Effector memory CD8-positive, alpha-beta T cell (primary cell): ENCODE measurements at places on chromosomes 5 and 9.

GRCh38 chr9:127130661-127131538 lies 8.5 kb upstream of the ANGPTL2 start:
- H3K27ac ChIP-seq: no peak overlapping the region
- no peaks in the 10 kb centered on the region for H3K27me3 ChIP-seq

DNA sequence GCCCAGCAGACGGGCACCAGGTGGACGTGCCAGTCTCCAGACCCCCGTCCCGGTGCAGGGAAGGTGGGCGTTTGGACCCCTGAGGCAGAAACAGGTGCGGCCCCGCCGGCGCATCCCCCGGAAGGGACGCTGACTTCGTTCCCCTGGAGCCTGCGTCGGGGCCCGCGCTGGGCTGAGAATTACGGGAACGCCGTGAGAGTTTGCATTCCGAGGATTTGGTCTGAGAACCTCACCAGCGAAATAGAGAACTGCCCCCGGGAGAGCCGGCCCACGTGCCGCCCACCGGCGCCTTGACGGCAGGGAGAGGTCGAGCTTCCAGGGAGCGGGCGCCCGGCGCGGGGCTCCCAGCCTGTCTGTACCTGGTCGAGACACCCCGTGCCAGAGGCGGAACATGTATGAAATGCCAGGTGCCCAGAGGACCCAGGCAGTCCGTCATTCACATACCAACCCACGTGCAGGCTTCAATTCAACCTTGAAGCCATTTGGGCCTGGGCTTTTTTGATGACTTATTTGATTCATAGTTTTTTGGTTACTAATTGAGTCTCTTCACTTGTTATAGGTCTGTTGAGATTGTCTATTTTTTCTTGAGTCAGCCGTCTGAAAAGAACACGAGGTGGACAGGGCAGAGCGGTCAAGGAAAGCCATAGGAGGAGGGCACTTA lies 877 bp upstream of the CAMSAP1 start:
- no peak for DNase-seq
- H3K27ac ChIP-seq: no peak overlapping the region
- no peaks in the 10 kb centered on the region for H3K27me3 ChIP-seq
- peaks cover 54% of the 10 kb centered on the region for H3K4me1 ChIP-seq

- H3K27ac ChIP-seq: no peak overlapping the region
- no peaks in the 10 kb centered on the region for H3K36me3 ChIP-seq
- H3K27me3 ChIP-seq: no peaks in the 10 kb centered on the region
- DNase-seq: no peak
- H3K4me1 ChIP-seq: no peaks in the 10 kb centered on the region
- no peak overlapping the region for H3K4me3 ChIP-seq
Observed at GRCh38 chr9:26756881-26757280, 135.7 kb downstream of the CAAP1 start.

DNA sequence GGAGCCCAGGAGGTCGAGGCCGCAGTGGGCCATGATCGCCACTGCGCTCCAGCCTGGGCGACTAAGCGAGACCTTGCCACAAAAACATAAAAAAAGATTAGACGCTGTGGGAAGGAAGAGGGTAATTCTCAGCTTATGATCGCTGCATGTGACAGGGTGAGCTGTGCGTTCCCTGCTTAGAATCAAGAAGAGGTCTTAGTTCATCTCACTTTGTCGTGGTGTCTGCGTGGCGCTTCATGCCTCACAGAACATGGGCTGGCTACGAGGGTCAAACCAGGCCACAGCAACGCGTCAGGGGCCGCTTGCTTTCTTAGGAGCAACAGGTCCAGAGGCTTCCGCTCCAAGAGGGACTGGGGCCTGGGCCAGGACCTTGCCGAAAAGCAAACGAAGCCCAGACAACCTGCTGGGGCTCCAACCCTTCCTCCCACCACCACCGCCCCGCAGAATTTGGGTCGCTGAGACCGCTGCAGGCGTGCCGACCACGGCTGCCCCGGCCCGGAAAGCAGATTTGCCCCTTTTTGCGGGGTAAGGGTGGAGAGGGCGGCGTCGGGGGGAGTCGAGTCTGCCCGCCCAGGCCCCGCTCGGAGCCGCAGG lies 10.0 kb upstream of the GRIN1 start:
- peaks cover 24% of the 10 kb centered on the region for H3K4me1 ChIP-seq
- DNase-seq: no peak
- H3K4me3 ChIP-seq: peak overlapping the region; percentile 93
- H3K36me3 ChIP-seq: peaks cover 22% of the 10 kb centered on the region

GRCh38 chr5:167688341-167689130 lies 602.9 kb upstream of the WWC1 start:
- H3K36me3 ChIP-seq: no peaks in the 10 kb centered on the region
- DNase-seq: no peak
- no peaks in the 10 kb centered on the region for H3K27me3 ChIP-seq

GRCh38 chr9:11931109-11931508 lies 762.1 kb upstream of the TYRP1 start:
- no peak overlapping the region for H3K27ac ChIP-seq
- H3K36me3 ChIP-seq: peaks cover 3% of the 10 kb centered on the region
- no peak for DNase-seq
- H3K4me1 ChIP-seq: no peaks in the 10 kb centered on the region

- peaks cover 3% of the 10 kb centered on the region for H3K36me3 ChIP-seq
- H3K4me1 ChIP-seq: peaks cover 25% of the 10 kb centered on the region
- peak overlapping the region; percentile 52 for H3K4me3 ChIP-seq
- no peaks in the 10 kb centered on the region for H3K27me3 ChIP-seq
- H3K27ac ChIP-seq: peak overlapping the region; percentile 10
Observed at GRCh38 chr9:88322906-88323566, 65.2 kb upstream of the SPIN1 start.

GRCh38 chr9:13759551-13759950 lies 480.1 kb upstream of the MPDZ start:
- no peaks in the 10 kb centered on the region for H3K27me3 ChIP-seq
- H3K4me3 ChIP-seq: no peak overlapping the region
- no peak overlapping the region for H3K27ac ChIP-seq
- no peak for DNase-seq
- no peaks in the 10 kb centered on the region for H3K36me3 ChIP-seq

DNA sequence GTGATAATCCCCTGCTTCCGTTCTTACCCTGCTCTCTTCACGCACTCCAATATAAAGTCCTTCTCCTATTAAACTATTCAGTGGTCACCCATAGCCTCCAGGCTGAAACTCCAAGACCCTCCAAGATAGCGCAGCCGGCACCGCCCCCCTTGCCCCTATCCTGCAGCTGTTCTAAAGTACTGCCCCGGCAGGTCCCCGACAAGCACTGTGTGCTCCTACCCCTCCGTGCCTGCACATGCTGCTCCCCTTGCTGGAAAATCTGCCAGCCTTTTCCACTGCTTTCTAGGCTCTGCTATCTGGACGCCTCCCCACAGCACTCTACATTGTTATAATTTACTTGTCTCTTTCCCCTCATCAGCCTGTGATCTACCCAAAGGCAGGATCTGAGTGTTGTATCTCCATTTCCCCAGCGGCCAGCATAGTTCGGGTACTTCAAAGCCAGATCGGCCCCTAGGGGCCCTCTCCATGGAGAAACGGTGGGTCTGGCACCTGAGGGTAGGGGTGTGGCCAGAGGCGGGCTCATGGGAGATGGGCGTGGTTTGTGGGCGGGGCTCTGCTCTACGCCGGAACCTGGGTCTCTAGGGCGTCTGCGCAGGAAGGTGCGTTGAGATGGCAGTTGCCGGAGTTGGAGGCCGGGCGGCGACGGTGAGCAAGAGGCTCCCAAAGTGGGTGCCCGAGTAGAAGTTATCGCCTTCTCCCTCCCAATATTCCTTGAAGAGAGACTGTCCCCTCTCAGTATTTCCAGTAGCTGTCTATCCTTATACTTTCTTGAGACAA lies 83.5 kb upstream of the RUSC2 start:
- H3K4me3 ChIP-seq: no peak overlapping the region
- peak; percentile 3 for DNase-seq
- no peak overlapping the region for H3K27ac ChIP-seq
- peaks cover 2% of the 10 kb centered on the region for H3K36me3 ChIP-seq

DNA sequence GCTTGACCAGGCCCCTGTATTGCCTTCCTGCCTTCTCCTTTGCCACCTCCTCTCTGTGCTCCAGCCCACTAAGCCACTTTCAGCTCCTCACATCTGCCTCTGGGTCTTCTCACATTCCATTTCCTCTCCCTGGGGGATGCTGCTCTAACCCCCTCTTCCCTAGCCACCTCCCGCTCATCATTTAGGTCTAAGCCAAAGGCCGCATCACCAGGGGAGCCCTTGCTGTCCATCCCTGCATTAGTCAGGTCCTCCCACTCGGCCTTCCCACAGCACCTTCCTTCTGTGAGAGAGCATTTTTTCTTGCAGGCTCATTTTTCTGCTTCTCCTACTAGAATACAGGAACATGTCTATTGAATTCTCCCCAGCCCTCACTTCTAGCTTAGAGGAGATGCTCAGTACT lies 72.6 kb upstream of the GALNT10 start:
- DNase-seq: no peak
- H3K4me1 ChIP-seq: no peaks in the 10 kb centered on the region
- H3K4me3 ChIP-seq: no peak overlapping the region
- H3K36me3 ChIP-seq: no peaks in the 10 kb centered on the region
- H3K27ac ChIP-seq: no peak overlapping the region
- H3K27me3 ChIP-seq: peaks cover 14% of the 10 kb centered on the region

DNA sequence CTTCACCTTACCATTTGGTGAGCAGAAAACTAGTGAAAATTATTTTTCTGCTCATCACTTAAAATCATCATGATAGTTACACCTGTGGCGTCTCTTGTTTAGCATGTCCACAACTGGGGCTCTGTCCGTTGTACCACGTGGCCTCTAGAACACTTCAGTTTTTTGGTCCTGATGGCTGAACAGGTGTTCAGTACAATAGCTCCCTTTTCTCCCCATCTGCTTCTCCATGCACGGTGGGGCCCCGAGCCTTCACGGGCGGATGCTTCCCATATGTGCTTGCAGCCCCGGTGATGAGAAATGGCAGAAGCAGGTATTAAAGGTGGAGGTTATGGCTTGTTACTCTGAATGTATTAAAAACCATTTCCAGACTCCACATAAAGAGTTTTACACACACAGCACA lies 304.1 kb downstream of the CWC27 start:
- H3K27me3 ChIP-seq: peaks cover 11% of the 10 kb centered on the region
- H3K4me1 ChIP-seq: peaks cover 2% of the 10 kb centered on the region
- DNase-seq: no peak
- no peak overlapping the region for H3K27ac ChIP-seq

DNA sequence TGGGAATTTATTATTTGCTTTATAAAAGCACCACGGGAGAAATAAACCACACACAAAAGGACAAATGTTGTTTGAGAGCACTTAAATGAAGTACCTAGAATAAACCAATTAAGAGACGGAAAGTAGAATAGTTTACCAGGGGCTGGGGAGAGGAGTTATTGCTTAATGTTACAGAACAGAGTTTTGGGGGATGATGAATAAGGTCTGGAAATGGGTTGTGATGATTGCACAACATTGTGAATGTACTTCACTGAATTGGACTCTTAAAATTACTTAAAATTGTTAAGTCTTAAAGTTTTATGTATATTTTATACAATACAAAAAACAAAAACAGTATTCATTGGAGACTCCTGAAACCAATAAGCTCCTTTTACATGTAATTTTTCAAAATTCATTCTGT lies 1.5 kb downstream of the ZBTB43 start:
- peak overlapping the region; percentile 93 for H3K27ac ChIP-seq
- H3K36me3 ChIP-seq: peaks cover 51% of the 10 kb centered on the region
- peaks cover 34% of the 10 kb centered on the region for H3K4me1 ChIP-seq
- peak overlapping the region; percentile 96 for H3K4me3 ChIP-seq
- no peaks in the 10 kb centered on the region for H3K27me3 ChIP-seq

GRCh38 chr9:1946526-1947283 lies 68.4 kb upstream of the SMARCA2 start:
- H3K27ac ChIP-seq: no peak overlapping the region
- no peak for DNase-seq
- no peak overlapping the region for H3K4me3 ChIP-seq

DNA sequence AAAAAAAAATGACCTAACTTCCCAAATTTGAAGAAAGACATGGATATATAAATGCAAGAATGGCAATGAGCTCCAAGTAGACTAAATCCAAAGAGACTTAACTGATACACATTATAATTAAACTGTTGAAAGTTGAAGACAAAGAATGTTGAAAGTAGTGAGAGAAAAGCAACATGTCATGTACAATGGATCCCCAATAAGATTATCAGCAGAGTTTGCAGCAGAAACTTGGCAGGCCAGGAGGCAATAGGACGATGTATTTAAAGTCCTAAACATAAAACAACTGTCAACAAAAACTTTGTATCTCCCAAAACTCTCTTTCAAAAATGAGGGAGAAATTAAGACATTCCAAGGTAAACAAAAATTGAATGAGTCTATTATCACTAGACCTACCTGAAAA lies 8.6 kb upstream of the DIRAS2 start:
- no peak for DNase-seq
- H3K4me1 ChIP-seq: no peaks in the 10 kb centered on the region

GRCh38 chr9:135796784-135797485 lies 95.0 kb downstream of the KCNT1 start:
- no peak for DNase-seq
- H3K4me3 ChIP-seq: no peak overlapping the region
- H3K36me3 ChIP-seq: no peaks in the 10 kb centered on the region

DNA sequence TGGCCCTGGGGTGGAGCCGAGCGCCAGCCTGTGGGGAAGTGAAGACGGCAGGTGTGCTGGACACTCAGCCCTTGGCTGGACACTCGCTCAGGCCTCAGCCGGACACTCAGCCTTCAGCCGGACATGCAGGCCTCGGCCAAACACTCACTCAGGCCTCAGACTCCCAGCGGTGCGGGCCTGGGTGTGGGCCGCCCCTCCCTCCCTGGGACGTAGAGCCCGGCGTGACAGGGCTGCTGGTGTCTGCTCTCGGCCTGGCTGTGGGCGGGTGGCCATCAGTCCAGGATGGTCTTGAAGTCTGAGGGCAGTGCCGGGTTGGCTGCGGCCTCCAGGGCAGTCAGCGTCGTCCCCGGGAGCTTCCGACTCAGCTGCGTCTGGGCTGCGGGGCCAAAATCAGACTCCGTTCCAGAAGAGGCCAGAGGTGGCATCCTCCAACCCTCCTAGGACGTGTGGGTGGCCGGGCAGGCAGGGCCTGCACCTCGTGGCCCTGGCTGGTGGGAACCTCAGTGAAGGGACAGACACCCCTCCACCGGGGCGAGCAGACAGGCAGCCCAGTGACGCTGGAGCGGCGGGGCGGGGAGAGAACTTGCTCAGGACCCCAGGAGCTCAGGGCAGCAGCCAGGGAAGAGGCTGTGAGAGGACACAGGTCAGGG lies 28.4 kb downstream of the SLC6A18 start:
- no peak overlapping the region for H3K4me3 ChIP-seq
- no peaks in the 10 kb centered on the region for H3K27me3 ChIP-seq
- no peak for DNase-seq
- no peak overlapping the region for H3K27ac ChIP-seq
- no peaks in the 10 kb centered on the region for H3K36me3 ChIP-seq

DNA sequence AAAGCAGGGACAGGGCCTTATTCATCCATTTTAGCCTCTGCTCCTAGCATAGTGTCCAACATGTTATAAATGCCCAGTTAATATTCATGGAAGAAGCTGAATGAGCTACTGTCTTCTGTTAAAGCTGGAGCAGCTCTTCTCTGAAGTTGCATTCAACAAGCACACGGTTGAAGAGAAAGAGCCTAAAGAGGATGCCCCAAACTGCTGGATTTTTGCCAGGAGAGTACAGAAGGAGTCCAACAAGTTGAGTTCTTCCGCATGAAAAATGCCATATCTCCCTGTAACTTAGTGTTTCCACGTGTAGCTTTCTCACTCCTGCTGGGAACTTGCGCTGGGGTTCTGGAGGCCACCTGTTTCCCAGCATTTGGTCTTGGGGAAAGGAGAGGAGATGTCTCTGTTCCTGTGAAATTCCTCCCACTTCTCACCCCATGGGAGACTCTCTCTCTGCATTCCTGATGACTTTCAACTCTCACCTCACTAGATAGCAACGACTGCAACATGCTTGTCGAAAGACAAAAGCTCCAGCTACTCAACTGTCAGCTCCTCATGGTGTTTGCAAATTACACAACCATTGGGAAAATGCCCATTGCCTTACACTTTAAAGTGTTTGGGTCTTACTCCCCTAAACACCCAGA lies 122.8 kb downstream of the KIF4B start:
- H3K27me3 ChIP-seq: peaks cover 41% of the 10 kb centered on the region
- no peak overlapping the region for H3K4me3 ChIP-seq
- peaks cover 3% of the 10 kb centered on the region for H3K4me1 ChIP-seq
- DNase-seq: no peak
